Cortex of kidney (tissue), 1 donor: ENCODE measurements at places on chromosomes 7 and 10.

GRCh38 chr10:113610631-113611601 lies 52.9 kb downstream of the NRAP start:
- no peak for DNase-seq

- DNase-seq = no peak
Observed at GRCh38 chr10:126738001-126738400, 67.5 kb upstream of the C10orf90 start.

DNA sequence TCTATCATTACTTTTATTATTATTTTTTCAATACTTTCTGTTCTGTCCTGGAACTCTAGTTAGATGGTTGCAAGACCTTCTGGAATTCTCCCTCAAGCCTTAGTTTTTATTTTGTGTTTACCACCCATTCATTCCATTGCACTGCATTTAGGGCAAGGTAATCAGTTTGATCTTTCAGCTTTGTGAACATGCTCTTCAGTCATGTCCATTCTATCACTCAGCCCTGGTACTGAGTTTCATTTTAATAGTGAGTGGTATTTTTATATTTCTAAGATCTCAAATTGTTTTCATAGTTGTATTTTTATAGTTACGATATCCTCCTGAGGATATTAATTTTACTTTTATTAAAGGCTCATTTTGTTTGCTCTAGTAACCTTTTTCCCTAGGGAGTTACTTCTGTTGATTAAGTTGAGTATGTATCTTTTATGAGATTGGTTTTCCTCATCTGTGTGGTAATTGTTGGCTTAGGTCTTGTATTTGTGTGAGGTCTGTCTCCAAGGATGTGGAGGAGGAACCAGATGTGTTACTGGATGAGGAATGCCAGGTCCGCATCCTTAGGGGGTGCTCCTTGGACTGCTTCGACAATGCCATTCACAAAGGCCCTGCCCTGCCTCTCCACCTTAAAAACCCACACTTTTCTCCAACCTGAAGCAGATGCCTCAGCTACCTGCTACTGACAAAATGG lies 46.7 kb upstream of the RAB18 start:
- peak; percentile 5 for DNase-seq

DNA sequence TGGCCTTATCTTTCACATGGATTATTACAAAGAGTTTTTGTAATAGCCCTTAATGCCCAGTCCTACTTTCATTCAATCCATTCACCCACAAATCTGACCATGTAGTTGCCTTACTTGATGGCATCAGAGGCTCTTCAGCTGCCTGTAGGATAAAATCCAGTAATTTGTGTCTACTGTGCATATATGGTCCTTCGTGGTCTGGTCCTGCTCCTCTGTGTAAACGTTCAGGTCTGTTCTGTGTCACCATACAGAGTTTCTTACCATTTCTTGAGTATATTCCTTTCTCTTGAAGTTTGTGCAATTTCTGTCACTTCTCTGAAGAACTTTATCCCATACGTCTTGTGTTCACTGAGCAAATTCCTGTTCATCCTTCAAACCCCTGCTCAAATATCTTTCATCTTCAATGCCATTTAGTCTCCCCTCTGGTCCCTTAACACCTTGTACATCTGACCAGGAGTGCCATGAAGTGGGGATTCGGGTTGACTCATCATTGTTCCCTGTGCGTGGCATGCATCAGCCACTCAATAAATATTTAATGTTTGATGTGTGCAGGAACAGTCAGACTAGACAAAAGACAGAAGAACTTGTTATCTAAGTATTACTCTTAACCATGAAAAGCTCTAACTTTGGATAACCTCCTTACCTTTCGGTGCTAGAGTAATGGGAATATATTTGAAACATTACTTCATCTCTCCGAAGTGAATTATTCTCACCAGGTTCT lies 98.6 kb upstream of the RPA3 start:
- DNase-seq = no peak

GRCh38 chr7:51288896-51289622 lies 27.6 kb downstream of the COBL start:
- no peak for DNase-seq

DNA sequence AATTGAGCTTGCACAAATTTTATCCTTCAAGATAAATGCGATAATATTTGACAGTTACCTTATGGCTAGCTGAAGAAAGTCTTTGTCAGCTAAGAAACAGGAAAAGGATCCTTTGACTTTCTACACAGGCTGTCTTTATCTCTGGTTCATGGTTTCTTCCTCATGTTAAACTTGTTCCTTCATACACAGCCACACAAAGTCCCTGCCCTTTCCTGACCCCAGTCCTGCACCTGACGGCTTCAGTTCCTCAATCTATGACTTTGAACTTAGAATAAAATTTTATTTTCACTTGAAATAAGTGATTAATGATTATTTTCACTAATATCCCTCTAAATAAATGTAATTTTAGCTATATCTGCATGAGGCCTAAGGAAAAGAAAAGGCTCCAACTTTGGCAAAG lies 77.8 kb upstream of the PRSS1 start:
- DNase-seq = no peak

- DNase-seq = no peak
Observed at GRCh38 chr7:16728811-16729210, 24.7 kb upstream of the TSPAN13 start.

DNA sequence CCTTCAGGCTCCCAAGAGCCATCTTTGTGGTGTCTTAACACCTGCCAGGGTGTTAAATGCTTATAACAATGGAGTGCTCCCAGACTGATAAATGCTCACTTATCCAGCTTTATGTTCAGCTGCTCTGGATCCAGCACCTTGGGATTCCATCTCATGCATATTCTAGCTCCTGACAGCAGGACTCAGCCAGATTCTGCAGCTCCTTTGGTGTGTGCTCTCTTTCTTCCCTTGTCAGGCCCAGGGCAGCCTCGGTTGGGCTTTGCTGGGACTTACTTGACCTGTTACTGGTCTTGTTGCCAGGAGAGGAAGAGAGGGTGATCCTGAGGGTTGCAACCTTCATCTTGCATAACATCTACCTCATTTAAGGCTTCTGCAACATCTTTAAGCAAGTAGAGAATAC lies 59.4 kb upstream of the CCNY start:
- DNase-seq = no peak

DNA sequence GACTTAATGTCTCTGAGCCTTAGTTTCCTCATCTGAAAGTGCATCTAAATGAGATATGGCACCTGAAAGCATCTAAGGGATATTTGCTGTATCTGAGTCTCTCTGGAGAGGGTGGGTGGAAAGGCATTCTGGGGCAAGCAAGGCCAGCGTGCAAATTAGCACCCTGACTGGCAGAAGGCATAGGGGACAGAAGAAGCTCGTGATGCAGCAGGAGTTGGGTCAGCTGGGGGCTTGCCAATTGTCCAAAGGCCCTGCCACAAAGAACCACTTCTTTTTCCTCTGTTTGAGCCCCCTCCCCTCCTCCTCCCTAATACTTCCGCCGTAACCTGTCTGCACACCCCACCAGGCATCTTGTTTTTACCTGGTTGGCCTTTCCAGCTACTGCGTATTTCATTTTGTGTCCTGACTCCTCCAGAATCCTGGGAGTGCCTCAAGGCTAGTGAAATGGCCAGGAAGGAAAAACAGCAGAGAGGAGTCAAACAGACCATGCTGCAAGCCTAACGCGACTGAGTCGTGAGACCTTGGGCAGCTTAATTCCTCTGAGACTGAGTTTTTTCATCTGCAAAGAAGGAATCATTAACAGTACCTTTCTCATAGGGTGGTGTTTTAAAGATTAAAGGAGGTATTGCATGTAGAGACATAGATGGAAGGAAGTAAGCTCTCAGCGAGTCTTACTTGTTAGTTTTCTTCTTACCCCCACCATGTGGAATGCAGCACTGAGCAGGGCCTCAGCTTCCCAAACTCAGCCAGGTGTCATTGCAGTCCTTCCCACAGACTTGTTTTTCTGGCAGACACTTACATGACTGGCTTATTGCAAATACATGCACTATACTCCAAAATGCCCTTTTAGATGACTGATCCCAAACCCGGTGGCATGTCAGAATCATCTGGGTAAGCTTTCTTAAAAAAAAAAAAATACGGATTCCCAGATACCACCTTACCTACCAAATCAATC lies 49.1 kb upstream of the MXI1 start:
- no peak for DNase-seq

DNA sequence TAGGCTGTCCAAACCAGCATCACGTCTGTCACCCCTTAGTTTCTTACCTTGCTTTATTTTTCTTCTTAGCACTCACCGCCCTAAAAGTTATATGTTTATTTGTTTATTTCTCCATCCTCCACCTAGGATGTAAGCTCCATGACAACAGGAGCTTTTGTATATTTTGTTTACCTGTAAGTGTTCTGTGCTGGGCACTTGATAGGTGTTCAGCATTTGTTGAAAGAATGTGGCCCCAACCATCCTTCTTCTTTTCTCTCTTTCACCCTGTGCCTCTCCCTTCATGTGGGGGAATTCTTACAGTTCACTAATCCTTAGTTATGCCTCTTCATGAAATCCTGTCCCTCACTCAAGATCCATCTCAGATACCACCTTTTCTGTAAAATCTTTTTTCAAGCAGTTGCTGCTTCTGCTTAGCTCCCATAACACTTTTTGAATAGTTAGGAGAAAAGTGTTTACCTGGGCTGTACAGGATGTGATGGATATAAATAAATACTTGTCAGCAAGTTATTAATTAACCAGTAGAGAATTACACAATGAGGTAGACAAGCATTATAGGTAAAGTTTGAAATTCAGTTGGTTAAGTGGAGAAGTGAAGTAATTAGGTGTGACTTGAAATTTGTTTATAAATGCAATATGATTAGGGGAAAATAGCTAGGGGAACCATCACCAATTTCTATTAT lies 9.7 kb downstream of the AHR start:
- no peak for DNase-seq

DNA sequence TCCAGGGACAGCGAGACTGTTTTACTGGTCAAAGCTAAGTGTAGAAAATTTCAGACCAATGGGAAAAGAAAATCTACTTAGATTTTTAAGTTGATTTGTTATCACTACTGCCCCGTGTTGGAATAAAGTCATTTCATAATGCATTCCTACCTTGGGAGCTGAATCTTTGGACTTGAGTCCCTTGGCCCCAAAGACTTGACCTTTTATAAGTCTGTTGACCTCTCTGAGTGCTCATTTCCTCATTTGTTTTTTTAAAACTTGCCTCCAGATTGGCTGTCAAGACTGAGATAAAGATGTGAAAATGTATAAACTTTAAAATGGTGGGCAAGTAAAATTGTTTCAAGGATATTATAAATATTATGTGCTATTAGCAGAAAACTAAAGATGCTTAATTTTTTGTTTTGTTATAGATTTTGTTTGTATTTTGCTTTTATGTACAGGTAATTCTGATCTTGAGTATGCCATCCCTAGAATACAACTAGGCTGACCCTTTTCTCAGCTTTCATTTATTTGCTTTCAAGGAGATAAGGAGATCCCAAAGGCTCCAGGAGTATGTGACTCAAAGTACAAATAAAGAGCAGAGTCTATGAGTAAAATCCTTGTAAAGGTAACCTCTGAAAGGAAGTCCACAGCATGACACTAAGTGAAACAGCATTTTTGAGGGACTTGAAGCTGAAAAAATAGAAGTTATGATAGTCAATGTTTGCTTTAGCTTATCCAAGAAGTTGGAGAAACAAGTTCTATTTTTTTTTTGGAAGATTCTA lies 54.6 kb downstream of the TMEM26 start:
- DNase-seq = no peak

GRCh38 chr10:126222736-126223511 lies 165.4 kb downstream of the ADAM12 start:
- no peak for DNase-seq

GRCh38 chr7:19242246-19242645 lies 97.0 kb upstream of the FERD3L start:
- no peak for DNase-seq

- no peak for DNase-seq
Observed at GRCh38 chr7:101629171-101629570, at the start of gene MYL10. Gene MYL10, minus strand, starts transcription at chr7:101629296. Its CDS starts 178 bp downstream, at chr7:101629118.

GRCh38 chr7:128045158-128045557 lies 13.9 kb upstream of the LRRC4 start:
- DNase-seq = no peak

DNA sequence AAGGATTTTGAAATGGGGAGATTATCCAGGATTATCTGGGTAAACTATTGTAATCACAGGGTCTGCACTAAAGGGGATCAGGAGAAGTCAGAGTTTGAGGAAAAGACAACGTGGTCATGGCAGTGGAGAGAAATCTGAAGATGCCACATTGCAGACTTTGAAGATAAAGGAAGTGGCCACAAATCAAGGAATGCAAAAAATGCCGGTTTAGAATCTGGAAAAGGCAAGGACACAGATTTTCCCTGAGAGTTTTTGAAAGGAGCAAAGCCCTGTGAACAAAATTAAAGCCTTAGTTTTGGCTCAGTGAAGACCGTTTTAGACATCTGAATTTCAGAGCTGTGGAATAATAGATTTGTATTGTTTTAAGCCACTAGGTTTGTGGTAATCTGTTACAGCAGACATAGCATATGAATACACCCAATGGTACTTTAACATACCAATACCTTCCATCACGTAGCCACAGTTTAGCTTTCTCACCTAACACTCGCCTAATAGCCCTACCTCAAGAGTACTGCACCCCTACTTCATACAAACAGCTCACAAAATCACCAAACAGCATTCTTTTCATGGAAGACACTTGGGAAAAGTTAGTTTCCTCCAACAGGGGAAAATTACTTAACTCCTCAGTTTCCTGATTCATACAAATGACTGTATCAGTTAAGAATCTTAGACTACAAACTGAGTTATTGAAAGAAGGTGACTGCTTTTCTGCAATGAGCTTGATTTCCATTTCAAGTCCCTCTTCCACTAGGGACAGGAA lies 446.5 kb downstream of the INHBA start:
- DNase-seq = no peak

GRCh38 chr10:123381224-123381623 lies 227.0 kb downstream of the BUB3 start:
- no peak for DNase-seq
